Activated naive CD4-positive, alpha-beta T cell treated with anti-CD3 and anti-CD28 coated beads, Interleukin-2, amount 10 ng/mL, durations not matched to agents 7 days and 5 days (primary cell): ENCODE measurements at places on chromosomes 5 and 9.

DNA sequence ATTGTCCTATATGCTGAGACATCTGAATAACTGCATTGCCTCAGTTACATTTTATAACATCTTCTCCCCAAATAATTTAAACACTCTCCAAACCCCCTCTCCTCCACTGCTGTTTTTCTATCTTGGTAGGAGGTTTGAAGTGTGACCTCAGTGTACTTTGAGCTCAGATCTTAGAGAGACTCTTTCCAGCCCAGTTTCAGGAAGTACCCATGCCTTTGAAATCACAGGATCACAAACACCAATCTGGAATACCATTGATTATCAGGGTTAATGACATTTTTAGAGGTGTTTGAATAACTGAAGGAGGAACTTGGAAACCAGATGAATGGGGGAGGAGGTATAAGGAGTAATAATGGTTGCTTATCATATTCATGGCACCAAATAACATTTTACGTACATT is 93.2 kb downstream of the GCNT1 start:
- DNase-seq: no peak

- DNase-seq: no peak
Measured at GRCh38 chr5:95565280-95565920, 10.5 kb downstream of the ARSK start.

GRCh38 chr5:178431063-178431781 is 159.0 kb downstream of the COL23A1 start:
- DNase-seq: no peak

DNA sequence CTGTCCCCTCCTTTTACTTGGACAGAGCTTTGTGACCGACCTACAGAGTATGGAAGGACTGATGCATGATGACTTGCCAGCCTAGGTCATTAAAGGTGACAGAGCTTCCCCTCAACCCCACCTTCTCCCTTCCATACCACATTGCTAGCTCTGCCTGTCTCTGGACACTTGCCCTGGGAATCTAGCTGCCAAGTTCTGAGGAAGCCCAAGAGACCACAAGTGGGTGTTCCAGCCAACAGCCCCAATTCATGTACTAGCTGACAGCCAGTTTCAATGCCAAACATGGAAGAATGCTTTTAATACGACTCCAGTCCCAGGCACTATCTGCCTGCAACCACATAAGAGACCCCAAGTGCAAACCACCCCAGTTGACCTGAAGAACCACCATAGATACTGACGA is 477.1 kb downstream of the SPOCK1 start:
- DNase-seq: no peak

DNA sequence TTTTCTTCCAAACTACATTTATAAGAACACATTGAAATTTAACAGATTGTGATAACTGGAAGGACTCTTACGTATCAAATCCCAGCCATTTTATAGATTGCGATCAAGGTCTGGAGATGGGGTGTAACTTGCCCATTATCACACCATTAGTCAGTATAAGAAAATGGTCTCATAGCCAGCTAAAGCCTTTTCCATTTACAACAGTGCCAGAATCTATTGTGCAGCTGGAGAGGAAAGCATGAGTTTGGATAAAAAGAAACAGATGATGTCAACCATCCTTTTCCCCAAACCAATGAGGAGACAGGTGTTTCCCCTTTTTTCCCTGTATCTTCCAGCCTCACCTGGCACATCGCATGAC is 658.8 kb downstream of the ACTL7B start:
- no peak for DNase-seq

- DNase-seq: no peak
Measured at GRCh38 chr5:305050-305449, 16.5 kb upstream of the AHRR start.

DNA sequence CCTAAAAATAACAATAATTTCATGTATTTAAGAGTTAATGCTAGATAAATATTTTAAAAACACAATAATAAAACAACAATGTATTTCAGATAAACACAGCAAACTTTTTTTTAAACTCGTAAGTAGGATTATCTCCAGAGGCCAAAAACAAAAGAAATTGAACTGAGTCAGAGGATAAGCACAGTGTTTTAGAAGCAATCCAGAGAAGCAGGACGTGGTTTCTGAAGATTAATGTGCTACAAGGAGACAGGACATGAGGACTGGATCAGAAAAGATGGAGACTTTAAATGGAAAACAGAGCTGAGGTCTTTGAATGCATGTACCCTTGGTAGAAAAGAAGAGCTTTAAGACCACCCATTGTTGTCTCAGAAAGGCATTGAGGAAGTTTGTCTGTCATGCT is 491.2 kb upstream of the TLE4 start:
- no peak for DNase-seq

DNA sequence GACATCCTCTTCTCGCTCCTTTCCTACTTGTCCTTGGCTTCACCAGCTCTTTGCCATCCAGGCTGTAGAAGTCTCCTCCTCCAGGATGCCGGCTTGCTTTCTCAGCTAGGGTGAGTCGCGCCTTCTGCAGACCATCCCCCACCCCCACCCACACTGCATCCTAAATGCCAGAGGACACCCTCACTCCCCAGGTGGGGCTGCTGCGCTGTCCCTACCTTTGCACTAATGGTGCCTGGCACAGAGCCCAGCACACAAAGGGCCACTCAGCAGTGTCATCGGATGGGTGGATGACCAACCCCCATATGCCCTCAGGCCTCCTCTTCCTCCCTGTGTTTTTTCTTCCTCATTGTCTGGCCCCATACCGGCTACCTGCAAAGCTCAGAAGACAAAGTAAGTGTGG is 14.8 kb downstream of the IL9 start:
- DNase-seq: no peak

DNA sequence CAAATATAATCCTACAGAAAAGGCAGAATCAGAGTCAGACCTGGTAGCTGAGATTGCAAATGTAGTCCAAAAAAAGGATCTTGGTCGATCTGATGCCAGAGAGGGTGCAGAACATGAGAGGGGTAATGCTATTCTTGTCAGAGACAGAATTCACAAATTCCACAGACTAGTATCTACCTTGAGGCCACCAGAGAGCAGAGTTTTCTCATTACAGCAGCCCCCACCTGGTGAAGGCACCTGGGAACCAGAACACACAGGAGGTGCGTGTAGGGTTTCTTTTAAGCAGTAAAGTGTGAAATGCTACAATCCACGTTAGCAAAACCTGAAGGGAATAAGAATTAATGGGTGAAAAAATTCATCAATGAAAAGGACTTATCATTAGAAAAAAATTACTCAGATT is 145.8 kb downstream of the GIN1 start:
- DNase-seq: no peak

DNA sequence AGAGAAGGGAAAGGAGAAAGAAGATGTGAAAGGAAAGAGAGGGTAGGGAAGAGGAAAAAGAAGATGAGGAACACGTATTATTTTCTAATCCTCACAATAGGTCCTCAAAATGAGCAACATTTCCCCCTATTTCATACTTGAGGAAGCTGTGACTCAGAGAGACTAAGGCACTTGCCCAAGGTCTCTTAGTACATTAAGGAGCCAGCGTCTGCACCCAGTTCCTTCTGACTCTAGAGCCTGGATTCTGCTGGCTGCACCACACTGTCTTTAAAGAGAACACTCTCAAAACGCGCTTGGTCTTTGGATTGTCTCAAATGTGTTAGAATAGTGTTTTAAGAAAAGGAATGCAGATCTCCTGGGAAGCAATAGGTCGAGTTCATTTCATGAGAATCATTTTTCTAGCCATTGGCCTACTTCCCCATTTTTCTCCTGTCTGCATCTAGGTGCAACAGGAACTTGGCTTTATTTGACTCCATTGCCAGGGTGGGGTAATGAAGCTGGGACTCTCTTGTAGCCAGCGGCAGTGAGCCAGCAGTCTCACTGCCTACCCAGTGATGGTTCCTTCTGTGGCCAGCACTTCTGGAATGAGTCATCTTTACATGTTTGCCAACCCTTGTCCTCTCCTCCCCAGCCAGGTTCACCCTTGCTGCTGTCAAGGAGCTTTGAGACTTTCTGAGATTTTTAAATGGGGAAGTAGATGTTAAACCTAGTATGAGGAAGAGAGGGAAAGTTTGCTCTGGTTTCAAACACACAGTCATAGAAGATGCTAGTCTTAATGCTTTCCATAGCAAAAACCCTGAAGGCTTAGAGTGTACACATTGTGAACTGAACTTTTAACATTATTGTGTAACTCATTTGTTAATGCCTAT is 82.7 kb downstream of the DOCK8 start:
- peak; percentile 29 for DNase-seq

DNA sequence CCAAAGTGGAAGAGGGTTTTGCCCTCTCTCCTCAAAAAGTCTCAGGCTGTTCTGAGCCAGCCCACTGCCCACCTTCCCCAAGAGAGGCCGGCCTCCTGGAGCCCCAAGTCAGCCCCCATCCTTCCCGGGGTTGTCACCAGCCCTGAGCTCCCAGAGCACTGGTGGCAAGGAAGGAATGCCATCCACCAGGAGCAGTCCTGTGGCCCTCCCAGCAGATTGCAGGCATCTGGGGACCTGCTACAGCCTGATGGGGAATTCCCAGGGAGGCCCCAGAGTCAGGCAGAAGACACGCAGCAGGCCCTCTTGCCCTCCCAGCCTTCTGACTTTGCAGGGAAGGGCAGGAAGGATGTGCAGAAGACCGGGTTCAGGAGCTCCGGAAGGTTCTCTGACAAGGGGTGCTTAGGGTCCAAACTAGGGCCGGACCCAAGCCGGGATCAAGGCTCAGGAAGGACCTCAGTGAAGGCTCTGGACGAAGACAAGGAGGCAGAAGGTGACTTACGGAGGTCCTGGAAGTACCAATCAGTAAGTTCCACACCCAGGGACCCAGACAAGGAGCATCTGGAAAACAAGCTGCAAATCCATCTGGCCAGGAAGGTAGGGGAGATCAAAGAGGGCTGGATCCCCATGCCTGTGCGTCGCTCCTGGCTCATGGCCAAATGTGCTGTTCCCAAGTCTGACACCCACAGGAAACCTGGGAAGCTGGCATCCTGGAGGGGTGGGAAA is 3.7 kb downstream of the SPATA31E1 start:
- no peak for DNase-seq

DNA sequence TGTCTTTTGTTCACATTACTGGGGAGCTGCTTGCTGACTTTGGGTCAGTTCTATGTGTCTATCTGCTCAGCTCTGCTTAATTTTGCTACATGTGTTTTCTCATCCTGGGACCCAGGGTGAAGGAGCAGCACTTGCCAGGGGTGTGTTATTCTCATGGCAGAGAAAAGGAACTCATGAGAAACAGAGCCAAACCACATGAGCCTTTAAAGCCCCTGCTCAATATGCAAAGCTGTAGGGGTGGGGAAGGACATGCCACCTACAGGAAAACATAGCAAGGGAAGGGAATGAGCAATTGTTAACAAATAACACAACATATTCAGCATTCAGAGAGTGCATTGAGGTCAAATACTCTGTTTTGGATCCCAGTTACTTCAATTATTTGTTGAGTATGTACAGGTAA is 290.9 kb downstream of the CDK5RAP2 start:
- no peak for DNase-seq

DNA sequence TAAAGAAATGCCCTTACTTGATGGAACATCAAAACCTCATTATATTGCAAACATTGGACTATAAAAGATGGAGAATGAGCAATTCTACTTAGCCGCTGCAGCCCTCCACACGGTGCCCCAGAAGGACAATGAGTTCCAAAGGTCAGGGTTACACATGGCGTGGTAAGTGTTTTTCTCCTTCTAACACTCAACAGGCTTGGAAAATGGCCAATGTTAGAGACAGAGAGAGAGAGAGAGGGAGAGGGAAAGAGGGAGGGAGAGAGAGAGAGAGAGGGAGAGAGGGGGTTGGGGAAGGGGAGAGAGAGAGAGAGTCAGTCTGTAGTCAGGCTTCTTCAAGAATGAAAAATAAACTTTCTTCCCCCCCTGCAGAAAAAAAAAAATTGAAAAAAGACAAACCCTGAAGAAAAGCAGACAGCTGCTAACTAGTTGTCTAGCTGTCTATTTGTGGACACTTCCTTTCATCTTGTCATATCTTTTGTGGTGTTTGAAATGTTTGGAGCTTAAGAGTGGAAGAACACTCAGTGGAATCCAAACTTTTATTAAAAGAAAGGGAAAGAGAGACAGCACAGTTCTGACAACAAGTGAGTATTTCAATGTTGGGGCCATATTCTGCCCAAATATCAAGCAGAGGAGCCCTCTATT is 324.8 kb downstream of the TMEM38B start:
- DNase-seq: no peak

- no peak for DNase-seq
Measured at GRCh38 chr9:130297371-130297770, 31.8 kb downstream of the HMCN2 start.

- DNase-seq: no peak
Measured at GRCh38 chr9:93523518-93524144, 52.8 kb upstream of the PHF2 start.
